ENCODE measurements at places on chromosomes 12 and 14.

DNA sequence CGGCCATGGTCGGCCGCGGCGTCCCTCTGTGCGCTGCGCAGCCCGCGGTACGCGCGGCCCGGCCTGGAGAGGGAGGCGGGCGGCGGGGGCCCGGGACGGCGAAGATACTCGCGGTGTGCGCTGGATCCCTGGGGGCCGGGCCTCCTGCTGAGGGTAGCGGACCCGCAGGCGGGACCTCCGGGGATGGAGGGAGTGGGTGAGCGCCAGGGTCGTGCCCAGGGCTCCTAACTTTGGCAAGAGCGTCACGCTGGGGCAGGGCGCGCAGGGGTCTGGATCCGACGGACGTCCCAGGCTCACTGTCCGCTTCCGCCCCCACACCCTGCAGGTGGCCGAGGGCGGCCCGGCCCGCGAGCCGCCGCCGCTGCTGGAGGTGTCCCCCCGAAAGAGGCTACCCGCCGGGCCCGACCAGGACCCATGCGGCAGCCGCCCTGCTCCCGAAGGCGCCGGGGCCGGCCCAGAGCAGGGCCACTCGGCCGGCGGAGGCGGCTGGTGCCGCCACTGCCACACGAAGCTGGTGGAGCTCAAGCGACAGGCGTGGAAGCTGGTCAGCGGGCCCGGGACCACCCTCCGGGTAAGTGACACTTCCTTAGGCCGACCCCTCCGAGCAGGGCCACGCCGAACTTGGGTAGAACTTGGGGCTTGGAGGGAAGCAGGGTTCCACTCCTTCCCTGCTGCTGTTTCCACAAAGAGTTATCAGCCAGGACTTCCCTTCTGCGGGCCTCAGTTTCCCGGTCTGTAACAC lies 502 bp downstream of the KIF26A start:
- no peak for DNase-seq

GRCh38 chr14:61653507-61653906 lies 41.8 kb upstream of the HIF1A start:
- peak; percentile 44 for DNase-seq

GRCh38 chr12:121953695-121954094 lies 35.3 kb downstream of the CFAP251 start:
- no peak for DNase-seq

DNA sequence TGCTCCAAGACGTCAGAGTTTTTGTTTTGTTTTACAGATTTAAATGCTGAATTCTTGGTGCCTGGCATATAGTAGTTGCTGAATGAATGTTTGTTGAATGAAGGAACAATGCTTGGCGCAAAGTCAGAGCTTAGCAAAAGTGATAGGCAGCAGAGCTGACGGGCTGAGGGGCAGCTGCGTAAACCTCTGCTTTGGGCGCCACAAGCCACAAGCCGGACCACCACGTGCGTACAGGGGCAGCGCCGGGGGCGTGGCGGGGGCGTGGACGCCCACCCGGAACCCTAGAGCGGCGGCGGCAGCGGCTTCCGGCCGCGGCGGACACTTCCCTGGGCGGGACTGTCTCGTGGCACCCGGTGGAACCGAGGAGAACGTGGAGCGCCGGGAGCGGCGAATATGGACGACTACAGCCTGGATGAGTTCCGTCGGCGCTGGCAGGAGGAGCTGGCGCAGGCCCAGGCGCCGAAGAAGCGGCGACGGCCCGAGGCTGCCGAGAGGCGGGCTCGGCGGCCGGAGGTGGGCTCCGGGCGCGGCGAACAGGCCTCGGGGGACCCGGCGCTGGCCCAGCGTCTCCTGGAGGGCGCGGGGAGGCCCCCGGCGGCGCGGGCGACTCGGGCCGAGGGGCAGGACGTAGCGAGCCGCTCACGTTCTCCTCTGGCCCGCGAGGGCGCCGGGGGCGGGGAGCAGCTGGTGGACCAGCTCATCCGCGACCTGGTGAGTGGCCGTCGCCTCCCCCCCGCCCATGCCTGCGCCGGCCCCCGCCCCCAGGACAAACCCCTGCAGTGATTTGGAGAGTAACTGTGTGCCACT lies at the start of gene FBXW8:
TSS of gene FBXW8 (plus strand) at position 306 of the 807 bp plus-strand sequence. CDS start at position 394, 88 bp downstream.
- DNase-seq, result peak; percentile 25

DNA sequence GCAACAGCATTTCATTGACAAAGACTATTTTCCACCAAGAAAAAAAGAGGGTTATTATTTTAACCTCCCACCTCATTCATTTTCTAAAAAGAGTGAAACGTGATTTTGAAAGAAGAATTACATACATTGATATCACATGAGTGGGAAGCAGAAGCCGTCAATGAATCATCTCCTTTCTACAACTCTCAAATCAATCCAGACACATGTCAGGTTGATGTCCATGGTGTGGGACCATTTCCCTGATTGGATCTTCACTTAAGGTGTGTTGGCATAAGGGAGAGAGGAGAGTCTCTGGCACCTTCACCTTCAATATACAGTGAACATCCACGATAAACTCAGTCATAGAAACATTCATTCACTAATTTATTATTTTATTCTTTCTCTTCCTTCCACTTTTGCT lies 1095.1 kb downstream of the BCL11B start:
- DNase-seq, result no peak

GRCh38 chr12:111687255-111687654 lies 1.4 kb downstream of the ACAD10 start:
- DNase-seq, result no peak

DNA sequence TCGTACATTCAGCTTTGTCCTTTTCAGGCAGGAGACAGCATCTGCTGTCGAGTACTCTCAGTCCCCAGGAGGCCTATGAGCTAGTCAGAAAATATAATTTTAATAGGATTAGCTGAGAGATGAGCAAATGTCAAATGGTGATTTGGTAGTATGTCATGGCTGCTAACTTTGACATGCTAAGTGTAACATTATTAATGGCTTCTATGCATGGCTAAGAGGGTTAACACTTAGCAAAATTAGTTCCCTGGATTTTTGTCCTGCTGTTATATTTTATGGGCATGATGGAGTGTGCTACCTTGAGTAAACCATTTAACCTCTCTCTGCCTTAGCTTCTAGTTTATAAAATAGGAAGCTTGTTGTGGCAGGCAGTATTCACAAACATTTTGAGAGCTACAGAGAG lies 2.9 kb upstream of the PCNX1 start:
- peak; percentile 27 for DNase-seq

GRCh38 chr12:64061868-64062375 lies 160.2 kb downstream of the KICS2 start:
- no peak for DNase-seq

- DNase-seq, result peak; percentile 87
These were observed 147.8 kb downstream of the RBM19 start for GRCh38 chr12:113818283-113818682.

DNA sequence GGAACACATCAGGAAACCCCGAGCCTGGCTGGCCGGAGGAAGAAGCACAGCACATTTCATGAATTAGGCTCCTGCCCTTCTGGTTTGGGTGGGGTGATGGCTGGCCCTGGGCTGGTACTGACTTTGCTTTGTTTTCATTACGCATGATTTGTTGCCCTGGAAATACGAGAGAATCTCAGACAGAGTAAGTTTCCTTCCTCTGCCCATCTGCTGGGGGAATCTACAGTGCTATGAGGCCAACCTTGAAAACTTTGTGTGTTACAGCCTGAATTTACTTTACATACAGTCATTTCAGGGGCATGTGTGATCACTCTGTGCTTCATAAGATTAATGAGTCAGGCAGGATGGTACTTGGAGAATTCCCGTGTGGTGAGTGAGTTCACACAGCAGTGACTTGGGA lies 20.5 kb upstream of the SLC5A8 start:
- DNase-seq, result no peak

DNA sequence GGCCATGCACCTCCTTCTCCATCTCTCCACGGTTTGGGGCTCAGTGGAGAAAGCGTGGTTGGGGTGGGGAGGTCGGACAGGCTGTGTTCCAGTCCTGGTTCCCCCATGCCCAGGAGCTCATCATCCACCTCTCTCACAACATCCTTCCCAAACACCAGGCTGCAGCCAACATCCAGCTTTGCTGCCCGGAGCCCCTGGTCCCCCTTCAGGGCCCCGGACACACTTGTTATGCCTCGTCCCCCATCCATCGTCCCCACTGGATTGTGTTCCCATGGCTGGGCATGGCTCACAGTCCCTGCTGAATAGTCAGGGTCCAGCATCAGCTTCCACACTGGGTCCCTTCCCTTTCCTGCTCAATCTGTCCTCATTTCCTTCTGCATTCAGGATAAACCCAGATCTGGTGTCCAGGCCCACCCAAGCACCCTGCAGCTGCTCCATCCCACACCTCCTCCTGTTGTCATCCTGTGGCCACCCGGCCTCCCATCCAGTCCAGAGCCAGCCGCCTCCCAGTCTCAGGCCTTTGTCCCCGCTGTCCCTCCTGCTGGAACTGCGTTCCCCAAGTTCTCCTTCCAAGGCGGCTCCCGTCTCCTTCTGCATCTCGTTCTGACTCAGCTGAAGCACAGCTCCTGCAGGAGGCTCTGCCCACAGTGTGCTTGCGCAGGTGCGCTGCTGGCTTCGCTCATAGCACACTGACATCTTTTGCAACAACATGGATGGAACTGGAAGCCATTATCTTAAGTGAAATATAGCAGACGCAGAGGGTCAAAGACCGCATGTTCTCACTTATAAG lies 211.4 kb upstream of the RTL1 start:
- DNase-seq, result no peak

- DNase-seq, result peak; percentile 87
These were observed 789.6 kb downstream of the NRXN3 start for GRCh38 chr14:78959674-78960264.

DNA sequence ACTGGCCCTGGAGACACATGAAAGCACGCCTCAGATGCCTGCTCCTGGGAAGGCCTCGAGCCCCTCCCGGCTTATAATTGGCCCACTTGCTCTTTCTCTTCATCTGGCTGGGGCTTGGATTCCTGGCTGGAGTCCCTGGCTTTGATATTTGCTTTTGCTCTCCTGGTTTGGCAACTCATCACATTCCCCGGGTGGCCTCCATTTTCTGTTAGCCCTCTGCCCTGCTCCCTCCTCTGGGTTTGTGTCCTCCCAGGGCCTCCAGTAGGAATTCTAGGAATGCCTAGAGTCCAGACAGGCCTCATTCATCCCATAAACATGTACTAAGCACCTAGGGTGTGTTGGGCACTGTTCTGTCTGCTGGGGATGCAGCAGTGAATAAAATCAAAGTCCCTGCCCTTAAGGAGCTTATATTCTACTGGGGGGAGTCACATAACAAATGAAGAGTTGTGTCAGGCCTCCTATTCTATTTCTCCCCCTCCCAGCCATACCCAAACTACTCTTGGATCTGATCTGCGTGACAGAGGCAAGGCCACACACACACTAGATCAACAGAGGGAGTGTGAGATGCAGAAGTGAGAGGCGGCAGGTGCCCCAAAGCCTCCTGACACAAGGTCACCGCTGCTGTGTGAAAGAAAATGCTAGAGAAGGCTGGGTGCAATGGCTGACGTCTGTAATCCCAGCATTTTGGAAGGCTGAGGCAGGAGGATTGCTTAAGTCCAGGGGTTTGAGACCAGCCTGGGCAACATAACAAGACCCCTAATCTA lies 21.3 kb upstream of the TSPAN9 start:
- DNase-seq, result no peak

GRCh38 chr12:120571299-120571698 lies 9.9 kb downstream of the POP5 start:
- DNase-seq, result no peak

DNA sequence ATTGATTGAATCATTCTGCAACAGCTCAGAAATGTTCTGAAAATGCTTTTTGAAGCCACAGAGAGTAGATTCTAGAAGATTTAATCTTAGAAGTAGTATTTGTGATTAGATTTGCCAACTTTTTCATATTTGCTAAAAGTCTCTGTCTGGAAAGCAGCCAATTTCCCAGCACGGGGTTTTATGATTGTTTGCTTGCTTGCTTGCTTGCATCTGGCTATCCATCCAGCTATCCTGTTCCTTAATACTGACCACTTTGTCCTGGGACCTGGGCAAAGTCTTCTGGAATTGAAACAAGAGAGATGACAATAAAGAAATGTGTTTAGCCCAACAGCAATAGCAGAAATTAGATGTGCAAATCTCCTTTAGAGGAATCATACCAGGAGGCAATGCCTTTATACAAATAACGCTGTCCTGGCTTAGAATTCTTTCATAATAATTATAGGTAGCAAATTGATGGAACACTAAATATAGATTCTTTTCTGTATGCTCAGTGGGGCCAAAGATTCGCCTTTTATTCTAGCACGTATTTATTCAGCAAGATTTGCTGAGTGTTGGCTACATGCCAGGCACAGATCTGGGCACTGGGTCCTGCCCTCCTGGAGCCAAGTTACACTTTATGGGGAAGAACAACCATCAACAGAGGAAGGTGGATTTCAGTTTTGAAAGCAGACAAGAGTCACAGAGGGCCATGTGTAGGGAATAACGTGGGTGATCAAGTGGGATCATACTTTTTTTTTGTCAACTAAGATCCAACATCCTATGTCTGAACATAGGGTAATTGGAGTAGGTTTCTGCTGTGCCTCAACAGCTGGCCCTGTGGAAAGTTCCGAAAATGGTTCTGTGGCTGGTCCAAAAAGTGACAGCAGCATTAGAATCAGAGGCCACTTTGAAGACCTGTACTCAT lies 25.3 kb downstream of the MYBPC1 start:
- DNase-seq, result peak; percentile 31

DNA sequence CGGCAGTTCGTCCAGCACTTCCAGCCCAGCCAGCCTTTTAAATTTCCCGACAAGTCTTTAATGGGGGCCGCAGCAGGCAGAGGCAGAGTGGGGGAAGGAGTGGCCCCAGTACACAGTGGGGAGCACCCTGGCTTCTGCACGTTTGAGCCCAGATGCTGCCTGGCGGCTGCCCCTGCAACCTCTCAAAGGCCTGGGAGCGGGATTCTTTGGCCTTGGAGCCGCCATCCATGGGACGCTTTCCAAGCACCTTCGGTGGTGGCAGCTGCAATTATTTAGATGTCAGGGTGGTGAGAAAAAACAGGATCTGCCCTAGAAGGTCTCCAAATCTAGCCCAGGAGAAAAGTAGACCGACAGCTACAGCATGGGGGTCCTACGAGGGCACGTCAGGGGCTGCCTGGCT lies 46.0 kb downstream of the FAM222A start:
- no peak for DNase-seq

DNA sequence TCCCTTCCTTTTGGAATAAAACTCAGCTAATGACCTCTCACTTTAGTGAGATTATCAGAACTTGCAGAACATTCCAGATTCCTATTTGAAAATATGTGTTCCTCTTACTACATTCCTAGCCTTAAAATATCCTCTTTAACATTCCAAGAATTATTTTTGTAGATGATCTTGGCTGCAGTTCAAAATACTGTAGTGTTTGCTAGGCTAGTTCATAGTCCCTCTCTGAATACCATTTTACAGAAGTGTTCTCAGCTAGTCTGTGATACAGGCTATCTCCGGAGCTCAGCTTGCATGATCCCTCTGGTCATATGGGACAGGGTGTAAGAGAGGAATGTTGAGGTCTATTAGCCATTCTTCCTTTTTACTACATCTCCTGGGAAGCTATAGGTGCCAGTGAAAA lies 17.6 kb upstream of the GPR33 start:
- DNase-seq, result no peak

DNA sequence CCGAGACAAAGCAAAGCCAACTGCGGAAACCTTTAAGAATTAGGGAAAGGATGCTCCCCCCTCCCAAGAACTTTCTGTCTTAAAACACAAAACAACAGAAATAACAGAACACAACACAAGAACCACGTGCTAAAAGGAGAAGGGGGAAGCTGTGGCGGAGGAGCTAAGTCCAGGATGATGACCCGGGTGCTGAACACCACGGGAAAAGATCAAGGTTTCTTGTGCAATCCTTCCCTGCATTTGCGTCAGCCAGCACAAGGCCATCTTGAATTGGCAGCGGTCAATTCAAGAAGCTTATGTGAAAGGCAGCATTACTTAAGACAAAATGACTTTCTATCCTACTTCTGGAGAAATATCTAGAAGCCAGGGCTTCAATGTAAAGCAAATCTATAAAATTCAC lies 11.0 kb upstream of the CREBL2 start:
- no peak for DNase-seq
